Activated CD4-positive, alpha-beta T cell treated with anti-CD3 and anti-CD28 coated beads for 36 hours (primary cell): ENCODE measurements at places on chromosomes 2 and 18. TPM values are rescaled to one million over a fixed set of nuclear protein-coding genes. Genes with fewer than 3 reads are reported as not detected.

The MBD5 gene
- total RNA-seq: 26.5 TPM

The PLGLB1 gene
- 1.1 TPM for total RNA-seq

GRCh38 chr2:237530472-237531433, 35.6 kb upstream of the PRLH start:
- no peaks in the 10 kb centered on the region for H3K36me3 ChIP-seq
- H3K27me3 ChIP-seq: no peaks in the 10 kb centered on the region
- no peak for DNase-seq
- no peaks in the 10 kb centered on the region for H3K4me1 ChIP-seq

DNA sequence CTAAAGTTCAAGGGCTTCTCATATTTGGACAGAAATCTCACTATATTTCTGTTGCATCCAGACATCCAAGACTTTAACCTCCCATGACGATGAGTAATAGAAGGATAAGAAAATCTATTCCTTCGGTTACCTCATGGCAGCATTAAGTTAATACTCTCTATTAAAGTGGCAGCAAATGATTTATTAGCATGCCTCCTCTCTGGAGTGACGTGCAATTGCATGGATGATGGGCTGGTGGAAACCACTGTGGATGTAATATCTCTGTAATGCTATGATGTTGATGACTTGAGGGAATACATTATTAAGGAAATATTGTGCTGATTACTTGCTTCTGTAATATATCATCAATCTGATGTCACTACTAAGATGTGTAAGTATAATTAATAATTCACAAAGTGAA, 336.8 kb downstream of the DSEL start:
- no peaks in the 10 kb centered on the region for H3K36me3 ChIP-seq
- no peak overlapping the region for H3K27ac ChIP-seq
- H3K27me3 ChIP-seq: peaks cover 8% of the 10 kb centered on the region
- no peak overlapping the region for H3K4me3 ChIP-seq
- no peak for DNase-seq

GRCh38 chr2:4002841-4003403, 299.5 kb downstream of the DCDC2C start:
- no peaks in the 10 kb centered on the region for H3K36me3 ChIP-seq
- no peak overlapping the region for H3K4me3 ChIP-seq
- H3K27me3 ChIP-seq: no peaks in the 10 kb centered on the region
- DNase-seq: no peak
